ENCODE measurements at places on chromosomes 7 and 10.

DNA sequence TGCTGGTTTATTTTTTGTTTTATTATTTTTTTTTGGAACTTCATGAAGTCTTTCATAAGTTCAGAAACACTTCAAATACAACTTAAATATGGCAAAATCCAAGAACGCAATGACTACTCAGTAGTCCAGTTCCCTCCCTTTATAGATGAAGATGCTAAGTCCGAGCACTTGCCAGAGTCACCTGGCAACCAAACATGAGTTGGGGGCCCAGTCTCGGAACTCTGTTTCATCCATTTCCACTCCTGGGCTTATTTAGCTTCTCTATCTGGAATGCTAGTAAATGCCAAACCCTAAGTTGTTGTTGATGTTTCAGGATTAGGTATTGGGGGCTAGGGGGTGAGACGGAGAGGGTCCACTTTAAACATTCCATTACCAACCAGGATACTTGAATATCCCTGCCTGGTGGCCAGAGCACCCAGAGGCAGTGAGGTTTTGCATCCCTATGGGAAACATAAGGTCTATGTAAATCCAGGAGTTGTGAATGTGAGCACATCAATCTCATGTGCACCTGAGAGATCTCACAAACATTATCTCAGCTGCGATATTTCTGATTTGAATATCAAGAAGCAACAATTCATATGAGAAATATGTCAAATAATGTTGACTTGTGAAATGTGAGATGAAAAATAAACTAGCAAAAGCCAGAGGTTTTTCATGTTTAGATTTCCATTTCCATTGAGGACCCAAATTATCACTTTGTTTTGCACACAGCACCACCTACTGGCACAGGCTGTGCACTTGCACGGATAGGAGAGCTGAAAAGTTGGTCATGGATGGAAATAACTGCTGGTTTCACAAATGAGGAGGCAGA is 129.3 kb downstream of the PKD1L1 start:
- DNase-seq, result no peak

DNA sequence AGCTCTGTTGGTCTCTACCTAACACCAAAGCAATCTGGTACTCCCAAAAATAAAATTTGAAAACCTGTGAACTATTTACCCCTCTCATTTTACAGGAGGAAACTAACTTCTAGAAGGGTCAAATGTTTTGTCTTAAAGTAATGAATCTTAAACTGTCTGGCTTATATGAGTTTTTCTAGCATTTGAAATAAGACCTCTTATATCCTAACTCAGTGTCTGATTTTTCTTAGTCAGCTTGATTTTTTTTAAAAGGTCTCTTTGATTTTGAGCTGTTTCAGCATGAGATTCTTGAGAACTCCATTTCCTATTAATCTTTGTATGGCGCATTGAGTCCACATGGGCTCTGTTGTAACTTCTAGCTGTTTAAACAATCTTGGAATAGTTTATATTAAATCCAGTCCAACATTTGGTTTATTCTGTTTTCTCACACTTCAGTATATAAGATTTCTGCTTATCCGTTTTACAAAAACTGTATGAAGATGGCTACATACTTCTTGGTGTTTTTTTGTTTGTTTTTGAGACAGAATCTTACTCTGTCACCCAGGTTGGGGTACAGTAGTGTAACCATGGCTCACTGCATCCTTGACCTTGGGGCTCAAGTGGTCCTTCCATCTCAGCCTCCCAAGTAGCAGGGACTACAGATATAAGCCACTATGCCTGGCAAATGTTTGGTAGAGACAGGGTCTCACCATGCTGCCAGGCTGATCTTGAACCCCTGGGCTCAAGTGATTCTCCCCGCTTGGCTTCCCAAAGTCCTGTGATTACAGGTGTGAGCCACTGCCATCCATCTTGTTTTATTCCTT is 91.1 kb downstream of the PPP1R9A start:
- DNase-seq, result no peak

- no peak for DNase-seq
Observed at GRCh38 chr10:677038-677437, 12.4 kb downstream of the DIP2C start.

GRCh38 chr10:111267673-111268072 is 190.8 kb downstream of the ADRA2A start:
- DNase-seq, result no peak

DNA sequence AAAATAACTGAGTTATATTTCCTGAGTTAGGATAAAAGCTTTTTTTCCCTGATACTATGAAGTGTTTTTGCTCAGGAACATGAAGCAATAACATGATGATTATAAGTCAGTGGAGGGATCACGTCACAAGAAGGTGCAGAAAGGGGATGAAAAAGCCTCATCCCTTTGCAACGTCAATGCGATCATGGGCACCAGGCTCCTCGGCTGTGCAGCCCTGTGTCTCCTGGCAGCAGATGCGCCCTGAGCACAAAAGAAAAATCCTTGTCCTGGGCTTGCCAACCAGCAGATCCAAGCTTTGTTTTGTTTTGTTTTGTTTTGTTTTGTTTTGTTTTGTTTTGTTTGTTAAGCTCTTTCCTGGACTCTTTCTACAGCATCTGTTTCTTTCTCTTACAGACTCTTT is 103.5 kb upstream of the PRSS1 start:
- no peak for DNase-seq

- DNase-seq, result no peak
Observed at GRCh38 chr10:92834986-92835385, 13.3 kb upstream of the EXOC6 start.

DNA sequence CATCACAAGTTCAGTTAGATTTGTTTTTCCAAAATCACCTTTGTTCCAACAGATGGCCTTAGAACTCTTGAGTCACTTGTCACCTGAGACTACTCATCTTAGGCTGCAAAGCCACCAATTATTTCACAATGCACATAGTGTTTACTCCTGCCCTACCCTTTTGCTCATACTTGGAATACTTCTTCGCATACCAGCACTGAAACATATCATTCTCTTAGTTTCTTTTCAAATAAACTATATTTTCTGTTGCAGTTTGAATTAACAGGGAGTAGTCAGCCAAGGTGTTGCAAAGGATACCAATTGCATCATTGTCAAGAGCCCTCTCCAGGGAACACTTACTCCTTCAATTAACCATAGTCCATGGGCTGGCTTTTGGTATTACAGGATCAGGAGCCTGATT is 71.0 kb downstream of the CASD1 start:
- DNase-seq, result no peak

DNA sequence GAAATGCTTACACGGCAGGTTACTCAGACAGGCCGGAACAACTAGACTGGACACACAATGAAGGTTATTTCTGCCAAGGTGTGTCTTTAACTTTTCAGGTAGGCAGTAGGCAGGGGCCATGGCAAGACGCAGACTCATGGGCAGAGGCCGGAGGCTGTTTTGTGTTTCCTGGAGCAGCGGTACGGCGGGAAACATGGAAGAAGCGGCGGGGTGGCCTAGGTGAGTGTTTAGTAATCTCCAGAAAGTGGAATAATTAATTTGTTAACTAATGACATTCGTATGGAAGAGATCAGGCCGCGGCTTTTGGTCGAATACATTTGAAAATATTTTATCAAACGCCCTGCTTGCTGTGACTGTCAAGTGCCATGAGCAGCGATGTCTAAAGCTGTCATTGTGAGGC is 277.8 kb downstream of the WDR37 start:
- DNase-seq, result no peak

- DNase-seq, result no peak
Observed at GRCh38 chr7:1587738-1588137, 17.9 kb upstream of the PSMG3 start.

- DNase-seq, result no peak
Observed at GRCh38 chr10:43929122-43929521, 280.4 kb upstream of the ZNF32 start.

DNA sequence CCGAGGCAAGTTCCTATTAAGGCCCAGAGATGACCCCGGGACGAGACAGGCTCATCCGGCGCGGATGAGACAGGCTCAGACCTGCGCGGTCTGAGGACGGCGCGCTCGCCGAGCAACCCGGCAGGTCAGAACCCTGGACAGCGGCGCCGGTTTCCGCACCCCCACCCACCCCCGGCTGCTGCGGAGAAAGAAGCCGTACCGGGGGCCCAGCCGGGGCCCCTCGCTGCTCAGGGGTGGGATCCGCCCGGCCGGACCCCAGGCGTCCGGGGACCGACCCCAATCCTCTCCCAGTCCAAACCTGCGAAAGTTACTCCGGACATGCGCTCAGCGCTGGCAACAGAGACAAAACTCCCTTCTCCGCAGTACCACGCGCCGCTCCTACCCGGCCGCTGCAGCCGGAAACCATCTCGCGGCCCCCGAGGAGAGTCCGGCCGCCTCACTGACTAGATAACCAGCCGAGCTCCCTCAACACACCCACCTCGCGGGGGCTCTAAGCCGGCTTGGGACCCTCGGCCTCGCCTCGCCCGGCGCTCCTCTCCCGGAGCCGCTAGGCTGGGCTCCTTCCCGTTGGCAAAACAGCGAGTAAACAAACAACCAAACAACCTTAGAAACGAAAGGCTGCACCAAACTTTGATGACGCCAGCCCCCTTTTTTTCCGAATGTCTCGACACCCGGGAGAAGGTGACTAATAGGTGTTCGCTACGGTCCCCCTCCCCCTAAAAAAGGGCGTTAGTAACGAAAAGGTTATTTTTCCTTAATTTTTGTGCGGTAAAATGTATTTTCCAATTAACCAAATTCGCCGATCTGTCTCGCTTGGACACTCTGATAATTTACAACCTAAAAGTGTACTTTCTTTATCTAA is 2.3 kb upstream of the DRGX start:
- DNase-seq, result peak; percentile 37

DNA sequence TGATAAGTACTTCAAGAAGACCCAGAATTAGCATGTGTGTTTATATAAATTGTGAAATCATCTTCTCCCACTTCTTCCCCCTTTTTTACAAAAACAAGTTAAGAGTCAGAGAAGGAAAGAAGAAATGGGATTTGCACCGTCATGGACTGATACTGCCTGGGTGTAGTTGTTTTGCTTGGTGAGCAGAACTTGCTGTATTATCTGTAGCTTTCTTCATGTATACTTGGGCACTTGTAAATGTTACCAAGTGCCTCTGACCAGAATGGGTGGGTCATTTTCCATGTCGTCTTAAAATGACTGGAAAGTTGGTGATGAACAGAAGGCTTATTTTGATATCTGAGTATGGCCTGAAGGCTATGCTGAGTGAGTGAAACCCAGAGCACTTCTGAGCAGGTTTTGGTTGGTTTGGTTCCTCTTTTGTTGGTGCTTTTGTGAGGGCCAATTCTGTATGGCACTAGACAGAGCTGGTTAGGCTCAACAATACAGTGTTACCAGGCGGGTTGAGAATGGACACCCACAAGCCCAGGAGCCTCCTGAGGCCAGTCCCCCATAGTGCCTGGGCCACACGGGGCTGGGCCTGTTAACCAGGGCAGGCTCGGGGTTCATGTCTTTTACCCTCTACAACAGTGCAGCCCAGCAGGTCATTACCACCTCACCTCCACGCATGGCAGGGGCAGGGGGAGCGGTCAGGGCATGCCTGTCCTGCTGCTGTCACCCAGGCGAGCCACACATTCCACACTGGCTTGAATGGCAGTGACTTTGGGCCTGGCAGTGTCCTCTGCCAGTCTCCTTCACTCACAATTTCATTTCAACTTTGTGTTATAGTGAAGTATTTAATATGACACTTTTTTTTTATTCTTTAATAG is 115.1 kb downstream of the CCNY start:
- DNase-seq, result no peak

DNA sequence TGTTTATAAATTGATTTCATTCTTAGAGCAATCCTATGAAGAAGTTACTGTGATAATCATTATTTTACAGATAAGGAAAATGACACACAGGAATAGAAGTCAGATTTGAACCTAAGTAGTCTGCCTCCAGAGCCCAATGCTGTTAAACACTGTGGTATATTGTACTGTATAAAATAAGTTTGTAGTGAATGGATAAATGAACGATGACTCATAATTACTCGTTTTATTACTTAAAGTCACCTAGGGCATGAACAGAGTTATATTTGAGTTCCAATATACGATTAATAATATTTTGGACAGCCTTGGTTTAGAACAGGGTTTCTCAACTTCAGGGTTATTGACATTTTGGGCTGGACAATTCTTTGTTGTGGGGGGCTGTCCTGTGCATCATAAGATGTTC is 7.8 kb upstream of the BTRC start:
- no peak for DNase-seq

- DNase-seq, result no peak
Observed at GRCh38 chr10:20473023-20473760, 423.9 kb downstream of the NEBL start.

GRCh38 chr7:93043385-93043985 is 74.3 kb downstream of the SAMD9 start:
- DNase-seq, result no peak

GRCh38 chr7:33986951-33987947 is 81.9 kb downstream of the BMPER start:
- no peak for DNase-seq

DNA sequence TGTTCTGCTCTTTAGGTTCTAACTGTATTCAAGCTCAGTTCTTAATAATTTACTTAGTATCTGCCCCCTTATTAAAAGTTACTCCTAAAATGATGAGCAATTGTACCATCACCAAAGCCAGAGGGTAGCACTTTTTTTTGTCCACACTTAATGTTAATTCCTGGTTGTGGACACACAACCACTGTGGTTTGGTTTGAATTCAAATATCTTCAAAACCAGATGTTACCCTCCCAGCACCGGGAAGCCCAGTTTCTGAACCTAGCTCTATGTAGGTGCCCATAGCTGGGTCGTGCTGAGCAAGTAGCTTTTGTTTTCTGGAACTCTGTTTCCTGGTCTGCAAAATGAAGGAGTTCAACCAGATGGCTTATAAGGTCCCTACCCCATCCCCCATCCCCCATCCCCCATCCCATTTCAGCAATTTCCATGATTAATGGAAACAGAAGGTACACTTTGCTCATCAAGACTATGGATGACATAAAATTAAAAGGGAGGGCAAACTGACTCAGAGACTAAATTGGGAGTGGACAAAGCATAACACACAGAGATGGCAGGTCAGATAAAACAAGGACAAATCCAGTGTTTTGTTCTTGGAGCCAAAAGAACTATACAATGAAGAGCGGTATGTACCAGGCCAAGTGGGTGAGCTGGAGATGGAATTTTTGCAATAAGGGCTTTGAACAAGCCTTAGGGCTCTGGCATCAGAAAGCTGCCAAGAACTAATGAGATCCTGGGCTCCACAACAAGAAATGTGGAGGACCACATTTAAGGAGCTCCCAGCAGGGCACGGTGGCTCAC is 56.7 kb downstream of the DLG5 start:
- no peak for DNase-seq

GRCh38 chr7:151886783-151887182 is 9.9 kb upstream of the PRKAG2 start:
- DNase-seq, result no peak

- no peak for DNase-seq
Observed at GRCh38 chr10:78411716-78412115, 378.1 kb downstream of the RPS24 start.

GRCh38 chr7:56062382-56062781 is 1.7 kb upstream of the SUMF2 start:
- DNase-seq, result no peak

GRCh38 chr7:98784216-98784785 is 85.5 kb downstream of the TMEM130 start:
- no peak for DNase-seq

GRCh38 chr10:1872151-1872726 is 134.9 kb upstream of the ADARB2 start:
- DNase-seq, result no peak
